A549 (cell line): ENCODE measurements at places on chromosomes 2 and 18. TPM values are rescaled to one million over a fixed set of nuclear protein-coding genes. Genes with fewer than 3 reads are reported as not detected.
A peak's percentile ranks its signal among the peaks of the same experiment; 100 is the strongest.

GRCh38 chr2:191030521-191031154, 16.7 kb upstream of the STAT1 start:
- DNase-seq: peak; percentile 40

DNA sequence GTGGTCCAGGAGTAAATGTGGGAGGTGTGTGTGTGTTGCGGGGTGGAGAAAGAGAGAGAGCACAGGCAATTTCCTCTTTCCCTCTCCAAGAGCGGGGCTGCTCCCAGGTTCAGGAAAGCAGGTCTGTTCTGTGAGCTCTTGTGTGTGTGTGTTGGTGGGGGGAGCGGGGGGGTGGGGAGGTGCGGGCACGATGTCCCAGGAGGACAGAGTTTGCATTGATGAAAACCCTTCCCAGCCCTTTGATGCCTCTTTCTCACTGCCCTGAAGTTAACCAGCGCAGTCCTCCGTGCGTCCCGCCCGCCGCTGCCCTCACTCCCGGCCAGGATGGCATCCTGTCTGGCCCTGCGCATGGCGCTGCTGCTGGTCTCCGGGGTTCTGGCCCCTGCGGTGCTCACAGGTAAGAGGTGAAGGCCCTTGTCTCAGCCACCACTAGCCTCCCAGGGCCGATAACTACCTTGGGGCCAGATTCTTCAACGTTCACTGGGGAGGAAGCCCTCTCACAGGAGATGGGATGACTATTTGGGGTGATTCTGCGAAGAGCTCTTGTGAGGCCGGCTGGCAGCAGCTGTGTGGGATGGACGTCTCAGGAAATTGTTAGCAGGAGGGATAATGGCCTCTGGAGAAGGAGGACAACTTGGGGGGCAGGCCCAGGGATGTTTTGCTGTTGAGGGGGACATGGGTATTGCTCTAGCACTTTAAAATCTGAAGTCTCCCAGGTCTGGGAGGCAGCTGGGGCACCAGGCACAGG, at the start of gene SNORC:
Gene SNORC, plus strand, starts transcription at position 247 of the 748 bp plus-strand sequence. Its CDS starts 78 bp downstream, at position 325.
- DNase-seq: no peak

GRCh38 chr2:239666855-239667376, 266.1 kb upstream of the HDAC4 start:
- no peak for DNase-seq

DNA sequence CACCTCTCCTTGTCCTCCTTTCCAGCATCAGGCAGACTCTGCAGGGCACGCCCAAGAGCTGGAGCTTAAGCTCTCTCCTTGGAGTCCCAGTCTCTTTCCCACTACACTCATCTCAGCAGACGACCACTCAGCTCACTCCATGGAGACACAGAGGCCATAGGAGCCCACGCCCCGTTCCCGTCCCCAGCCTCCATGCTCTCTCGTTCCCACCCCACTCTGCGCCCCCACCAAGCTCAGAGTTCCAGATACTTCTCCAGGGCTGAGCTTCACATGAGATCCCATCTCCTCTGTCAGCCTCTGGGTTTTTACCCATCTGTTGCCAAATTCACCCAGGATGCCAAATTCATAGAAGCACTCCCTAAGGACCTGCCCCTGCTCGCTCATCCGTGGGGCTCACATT, 87.3 kb downstream of the MALT1 start:
- DNase-seq: no peak

- DNase-seq: peak; percentile 63
Measured at GRCh38 chr2:131104487-131105155, 515 bp upstream of the PLEKHB2 start.

DNA sequence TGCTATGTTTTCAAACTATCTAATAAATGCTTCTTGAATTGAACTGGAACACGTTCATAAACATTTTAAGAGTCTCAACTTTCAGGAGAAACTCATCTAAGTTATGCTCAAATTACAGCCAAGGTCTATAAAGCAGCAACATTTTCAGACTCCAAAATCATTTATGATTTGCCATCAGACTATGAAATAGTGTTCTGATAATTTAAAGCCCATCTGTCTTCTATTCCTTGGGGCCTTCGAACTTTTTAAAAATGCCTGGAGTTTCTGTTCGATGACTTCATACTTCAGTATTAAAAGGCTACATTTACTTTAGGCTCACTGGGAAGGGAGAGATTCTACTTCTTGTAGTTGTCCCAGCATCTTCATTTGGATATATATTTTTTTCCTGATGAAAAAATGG, 73.6 kb upstream of the NXPH2 start:
- DNase-seq: no peak

DNA sequence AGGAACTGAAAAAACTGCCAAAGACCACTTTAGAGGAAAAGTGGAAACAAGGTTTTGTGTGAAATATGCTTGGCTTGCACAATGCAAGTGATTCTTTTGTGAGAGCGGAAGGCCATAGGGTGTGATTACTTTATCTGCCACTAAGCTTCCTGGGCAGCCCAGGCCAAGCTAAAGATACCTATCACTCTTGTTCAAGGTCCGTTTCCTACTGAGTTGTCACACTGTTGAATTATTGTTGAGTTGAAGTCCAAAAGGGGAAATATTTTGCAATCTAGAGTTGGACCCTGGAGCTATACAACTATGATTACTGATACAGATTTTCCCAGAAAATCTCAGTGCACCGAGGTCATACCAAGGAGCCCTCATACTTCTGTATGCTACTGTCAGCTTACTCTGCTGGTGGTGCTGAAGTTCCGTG, 72.7 kb upstream of the CTAGE1 start:
- no peak for DNase-seq

DNA sequence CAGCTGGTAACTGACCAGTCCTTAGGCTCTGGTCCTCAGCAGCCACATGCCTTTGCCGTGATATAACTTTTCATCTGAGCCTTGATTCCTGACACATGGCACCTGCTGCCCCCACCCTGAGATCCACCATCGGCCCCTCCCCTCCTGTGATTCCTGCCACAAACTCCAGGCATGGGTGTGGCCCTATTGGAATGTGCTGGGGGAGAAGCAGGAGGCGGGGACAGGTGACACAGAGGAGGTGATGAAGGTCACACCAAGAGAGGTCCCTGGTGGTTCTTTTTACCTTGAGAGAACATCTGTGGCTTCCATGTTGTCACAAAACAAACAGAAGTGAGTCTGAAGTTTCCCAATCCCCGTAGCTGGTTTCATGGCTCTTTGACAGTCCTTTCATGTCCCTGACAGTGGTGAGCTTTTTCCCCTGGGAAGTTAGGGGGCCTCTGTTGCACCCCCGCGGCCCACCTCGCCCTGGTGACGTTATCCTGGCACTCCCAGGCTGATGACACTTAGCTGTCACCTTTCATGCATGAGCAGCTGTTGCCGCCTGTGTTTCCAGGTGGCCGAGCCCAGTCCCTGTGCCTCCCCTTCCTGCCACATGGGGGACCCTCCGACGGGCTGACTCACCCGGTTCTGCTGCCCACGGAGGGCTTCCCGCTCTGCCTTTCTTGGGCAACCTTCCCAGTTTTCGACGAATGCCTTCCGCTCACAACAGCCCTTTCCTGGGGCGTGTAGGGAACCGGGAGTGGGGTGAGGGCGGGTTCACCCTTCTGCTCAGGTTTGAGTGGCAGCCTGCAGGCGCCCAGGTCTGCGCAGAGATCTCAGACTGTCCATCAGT, 66.3 kb upstream of the GLI2 start:
- no peak for DNase-seq

- DNase-seq: no peak
Measured at GRCh38 chr2:100233061-100233460, 89.2 kb downstream of the LONRF2 start.

DNA sequence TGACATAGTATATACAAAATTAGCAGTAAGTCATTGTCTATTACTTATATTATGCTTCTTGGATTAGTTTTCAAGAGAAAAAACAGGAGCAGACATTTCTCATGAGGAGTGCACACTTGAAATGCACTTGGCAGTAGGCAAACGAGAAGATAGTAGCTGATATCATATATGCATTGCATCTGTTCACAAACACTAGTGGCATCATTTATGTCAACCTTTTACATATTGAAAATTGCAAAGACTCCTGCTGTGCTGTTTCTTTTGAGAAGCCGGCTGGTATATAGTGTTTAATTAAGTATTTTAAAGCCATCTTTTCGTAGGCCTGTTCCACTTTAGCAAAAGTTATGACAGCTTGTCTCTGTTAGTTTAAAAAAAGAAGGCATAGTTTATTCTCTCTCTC, 58.4 kb upstream of the SLC8A1 start:
- DNase-seq: no peak

The COL5A2 gene
- 114 to 156 TPM (median 152 TPM) in 3 replicates for polyA plus RNA-seq
